ENCODE measurements at places on chromosomes 12 and 14.

GRCh38 chr14:45807178-45807899, 554.3 kb upstream of the MIS18BP1 start:
- DNase-seq = no peak

GRCh38 chr12:550473-551260, 90.9 kb downstream of the B4GALNT3 start:
- no peak for DNase-seq

GRCh38 chr12:77808534-77808933, 22.2 kb upstream of the NAV3 start:
- DNase-seq = no peak

GRCh38 chr12:117438809-117439208, 77.4 kb upstream of the NOS1 start:
- DNase-seq = no peak

GRCh38 chr14:74735125-74735524, 22.2 kb downstream of the FCF1 start:
- DNase-seq = no peak

- DNase-seq = peak; percentile 45
Observed at GRCh38 chr14:89973234-89973823, 17.6 kb downstream of the TDP1 start.

All from activated naive CD4-positive, alpha-beta T cell treated with anti-CD3 and anti-CD28 coated beads, Interleukin-2, amount 50 U/mL, for 16 hours (primary cell).